ENCODE measurements at places on chromosomes 13 and 19.

GRCh38 chr13:27113436-27113835 is 58.2 kb downstream of the USP12 start:
- no peak for DNase-seq

GRCh38 chr19:33621811-33622504 is at the start of gene CHST8:
TSS of gene CHST8 (plus strand) at chr19:33621953. CDS start at chr19:33689262, 67,309 bp downstream.
- DNase-seq: peak; percentile 82

GRCh38 chr19:17549085-17549740 is 6.2 kb upstream of the COLGALT1 start:
- no peak for DNase-seq

GRCh38 chr19:18776736-18777135 is 14.4 kb downstream of the COMP start:
- no peak for DNase-seq

DNA sequence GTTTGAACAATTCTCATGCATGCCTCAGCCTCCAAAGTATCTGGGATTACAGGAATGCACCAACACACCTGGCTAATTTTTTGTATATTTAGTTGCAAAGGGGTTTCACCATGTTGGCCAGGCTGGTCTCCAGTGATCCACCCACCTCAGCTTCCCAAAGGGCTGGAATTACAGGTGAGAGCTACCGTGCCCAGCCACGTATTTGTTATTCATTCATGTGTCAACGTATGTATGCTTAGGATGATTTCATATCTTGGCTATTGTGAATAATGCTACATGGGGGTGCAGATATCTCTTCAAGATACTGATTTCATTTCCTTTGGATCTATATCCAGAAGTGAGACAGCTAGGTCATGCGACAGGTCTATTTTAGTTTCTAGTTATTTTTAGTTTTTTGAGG is 113.4 kb downstream of the TSHZ3 start:
- no peak for DNase-seq

DNA sequence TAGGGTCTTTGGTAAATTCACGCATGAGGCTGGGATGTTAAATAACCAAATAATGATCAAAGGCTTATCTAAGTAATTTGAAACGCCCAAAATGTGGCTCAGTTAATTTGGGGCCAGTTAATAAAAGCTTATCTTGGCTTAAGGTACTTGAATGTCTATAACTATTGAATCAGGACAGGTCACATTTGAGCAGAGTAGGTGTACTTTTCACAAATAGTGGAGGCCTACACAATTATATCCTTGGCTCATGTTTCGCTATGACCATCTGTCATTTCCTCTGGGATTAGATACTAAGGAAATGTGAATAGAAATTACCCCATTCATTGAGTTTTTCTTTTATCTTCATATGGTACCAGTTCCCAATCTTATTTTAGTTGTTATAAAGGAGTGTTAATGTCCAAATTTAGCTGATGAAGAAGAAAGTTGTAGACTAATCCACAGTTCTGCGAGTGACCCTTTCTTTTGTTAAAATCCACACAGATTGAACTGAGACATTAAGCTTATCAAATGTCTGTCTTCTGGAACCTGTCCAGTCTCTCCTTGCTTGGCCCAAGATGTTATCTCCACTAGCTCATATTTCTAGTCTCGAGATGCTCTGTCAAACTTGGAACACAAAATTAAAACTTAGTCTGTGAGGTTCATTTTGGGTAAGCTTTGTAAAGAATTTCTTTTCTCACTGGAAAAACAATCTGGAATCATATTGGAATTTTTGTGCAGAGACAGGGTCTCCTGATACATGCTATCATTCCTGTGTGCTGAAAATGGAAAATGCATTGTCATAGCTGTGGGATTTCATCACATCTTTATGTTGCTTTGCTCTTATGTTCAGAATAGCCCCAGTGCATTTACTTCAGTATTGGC is 31.0 kb downstream of the SLAIN1 start:
- no peak for DNase-seq

DNA sequence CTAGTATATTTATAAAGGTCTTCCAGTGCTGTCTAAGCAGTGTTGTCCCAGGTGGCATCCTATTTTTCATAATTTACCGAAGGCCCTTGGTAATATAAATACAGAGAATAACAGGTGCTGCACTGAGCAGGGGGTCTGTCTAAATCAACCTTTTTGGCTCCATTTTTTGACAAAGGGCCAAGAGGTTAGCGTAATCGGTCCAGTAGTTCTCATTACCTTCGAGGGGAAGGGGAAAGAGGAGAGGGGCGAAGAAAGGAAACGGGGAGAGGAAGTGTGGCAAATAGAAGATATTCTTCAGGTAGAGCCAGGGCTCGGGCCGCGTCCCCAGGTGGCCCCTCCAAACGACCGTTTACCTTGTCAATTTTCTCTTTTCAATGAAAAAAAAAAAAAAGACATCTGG is 749 bp upstream of the PAN3 start:
- no peak for DNase-seq

GRCh38 chr13:35499196-35499662 is 22.7 kb upstream of the MAB21L1 start:
- DNase-seq: peak; percentile 15

GRCh38 chr13:29859971-29860370 is 9.6 kb upstream of the UBL3 start:
- no peak for DNase-seq

DNA sequence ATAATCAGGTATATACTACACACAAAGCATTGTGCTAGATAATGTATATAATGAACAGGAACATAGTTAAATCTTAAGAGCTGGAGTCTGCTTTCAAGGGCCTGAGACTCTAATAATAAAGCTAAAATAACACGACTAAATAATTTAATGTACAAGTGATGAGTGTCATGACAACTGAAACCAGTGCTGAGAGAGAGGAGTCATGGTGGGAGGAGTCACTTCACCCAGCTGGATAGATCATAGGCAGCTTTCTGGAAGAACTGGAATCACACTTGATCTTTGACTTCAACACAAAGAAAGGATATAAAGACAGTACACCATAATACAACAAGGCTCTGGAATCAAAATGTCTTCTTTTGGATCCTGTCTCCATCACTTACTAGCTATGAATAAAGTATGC is 7.1 kb downstream of the RBM26 start:
- DNase-seq: no peak

DNA sequence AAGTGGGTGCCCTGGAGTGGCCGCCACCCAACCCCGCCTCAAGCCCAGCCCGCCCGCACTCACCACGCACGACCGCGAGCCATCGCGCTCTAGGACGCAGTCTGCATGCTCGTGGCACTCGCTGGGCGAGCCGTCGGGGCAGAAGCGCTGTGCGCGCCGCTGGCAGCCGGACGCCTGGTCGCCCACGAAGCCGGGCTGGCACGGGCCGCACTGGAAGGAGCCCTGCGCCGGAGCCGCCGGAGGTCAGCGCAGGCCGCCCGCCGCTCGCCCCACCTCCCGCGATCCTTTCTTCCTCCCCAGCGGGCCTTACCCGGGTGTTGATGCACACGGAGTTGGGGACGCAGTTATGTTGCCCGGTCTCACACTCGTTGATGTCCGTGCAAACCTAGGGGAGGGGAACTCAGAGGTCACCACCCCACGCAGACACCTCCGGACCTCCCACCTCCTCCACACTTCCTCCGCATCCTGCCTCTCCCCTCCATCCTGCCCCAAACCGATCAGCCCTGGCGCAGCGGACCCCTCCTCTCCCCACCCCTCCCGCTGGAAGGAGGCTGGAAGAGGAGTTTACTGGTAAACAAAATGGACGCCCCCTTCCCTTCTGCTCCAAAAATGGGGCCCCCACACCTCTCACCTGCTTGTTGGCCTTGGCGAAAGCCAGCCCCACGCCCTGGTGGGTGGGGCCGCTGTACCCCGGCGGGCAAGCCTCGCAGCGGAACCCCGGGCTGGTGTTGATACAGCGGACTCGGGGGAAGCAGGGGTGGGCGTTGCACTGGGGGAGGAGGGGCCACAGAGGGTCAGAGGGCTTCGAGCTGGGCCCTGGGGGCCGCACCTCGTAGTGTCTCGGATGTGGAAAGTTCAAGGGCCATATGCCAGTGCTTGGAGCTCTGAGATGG is 2.3 kb downstream of the COMP start:
- DNase-seq: no peak

DNA sequence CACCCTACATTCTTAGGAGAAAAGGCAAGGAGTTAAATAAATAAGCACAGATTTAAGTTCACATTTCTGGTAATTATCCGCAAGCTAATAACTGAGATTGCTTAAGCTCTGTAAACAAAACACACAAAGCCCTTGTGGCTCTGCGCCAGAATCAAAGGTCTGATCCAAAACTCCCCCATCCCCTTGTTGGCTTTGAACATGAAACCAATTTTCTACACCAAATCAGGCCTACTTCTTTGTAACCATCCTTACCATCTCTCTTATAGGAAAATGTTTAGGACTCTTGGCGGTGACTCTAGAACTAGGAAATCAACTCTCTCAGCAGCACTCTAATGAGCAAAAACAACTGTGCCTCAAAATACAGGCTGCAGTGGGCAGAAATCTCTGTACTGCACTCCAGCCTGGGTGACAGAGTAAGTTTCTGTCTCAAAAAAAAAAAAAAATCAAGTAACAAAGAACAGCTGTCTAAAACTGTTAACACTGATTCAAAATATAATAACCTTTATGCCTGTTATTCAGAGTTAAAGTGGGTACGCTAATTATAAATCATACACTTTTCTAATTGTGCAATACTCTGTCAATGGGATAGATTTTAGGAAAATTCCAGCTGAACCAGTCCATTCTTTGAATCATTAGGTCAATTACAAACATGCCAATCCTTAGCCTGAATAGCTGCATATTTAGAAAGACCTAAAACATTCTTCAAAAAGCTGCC is 25.8 kb downstream of the ABCC4 start:
- no peak for DNase-seq

- no peak for DNase-seq
These were observed 12.3 kb downstream of the SLC7A1 start for GRCh38 chr13:29583073-29583785.

- DNase-seq: no peak
These were observed 22.2 kb downstream of the RASA3 start for GRCh38 chr13:114110091-114110829.

GRCh38 chr13:37226971-37227370 is 121.5 kb upstream of the CSNK1A1L start:
- DNase-seq: no peak

- DNase-seq: no peak
These were observed 52.7 kb upstream of the TEX29 start for GRCh38 chr13:111267784-111268183.

GRCh38 chr19:6476155-6476895 is 5.3 kb downstream of the DENND1C start:
- peak; percentile 98 for DNase-seq

GRCh38 chr13:48890391-48890790 is 85.3 kb upstream of the FNDC3A start:
- DNase-seq: no peak

GRCh38 chr13:43272851-43273250 is 249.5 kb downstream of the DNAJC15 start:
- DNase-seq: no peak

GRCh38 chr19:45526143-45526542 is 18.9 kb downstream of the VASP start:
- DNase-seq: peak; percentile 81

DNA sequence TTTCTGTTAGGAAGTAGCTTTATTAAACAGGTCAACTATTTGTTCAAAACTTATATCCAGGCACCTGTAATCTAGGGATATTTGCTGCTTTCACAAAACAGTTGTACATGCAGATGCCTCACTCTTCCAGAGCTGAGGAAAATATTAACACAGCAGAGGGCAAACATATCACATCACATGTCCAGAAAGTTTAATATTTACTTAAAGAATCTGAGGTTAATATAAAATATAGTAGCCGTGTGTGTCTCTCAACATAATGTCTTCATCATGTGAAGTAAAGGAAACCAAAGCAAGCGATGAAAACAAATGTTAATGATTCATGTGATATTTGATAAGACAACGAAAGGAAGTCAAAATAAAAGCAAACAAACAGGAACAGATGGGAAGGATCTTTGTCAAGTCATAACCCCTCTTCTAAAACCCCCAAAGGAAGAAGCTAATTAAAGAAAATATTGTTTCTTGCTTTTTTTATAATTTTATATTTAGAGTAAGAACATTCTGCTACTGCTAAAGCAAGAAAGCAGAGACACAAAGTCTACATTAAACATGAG is 418.8 kb downstream of the DACH1 start:
- no peak for DNase-seq

DNA sequence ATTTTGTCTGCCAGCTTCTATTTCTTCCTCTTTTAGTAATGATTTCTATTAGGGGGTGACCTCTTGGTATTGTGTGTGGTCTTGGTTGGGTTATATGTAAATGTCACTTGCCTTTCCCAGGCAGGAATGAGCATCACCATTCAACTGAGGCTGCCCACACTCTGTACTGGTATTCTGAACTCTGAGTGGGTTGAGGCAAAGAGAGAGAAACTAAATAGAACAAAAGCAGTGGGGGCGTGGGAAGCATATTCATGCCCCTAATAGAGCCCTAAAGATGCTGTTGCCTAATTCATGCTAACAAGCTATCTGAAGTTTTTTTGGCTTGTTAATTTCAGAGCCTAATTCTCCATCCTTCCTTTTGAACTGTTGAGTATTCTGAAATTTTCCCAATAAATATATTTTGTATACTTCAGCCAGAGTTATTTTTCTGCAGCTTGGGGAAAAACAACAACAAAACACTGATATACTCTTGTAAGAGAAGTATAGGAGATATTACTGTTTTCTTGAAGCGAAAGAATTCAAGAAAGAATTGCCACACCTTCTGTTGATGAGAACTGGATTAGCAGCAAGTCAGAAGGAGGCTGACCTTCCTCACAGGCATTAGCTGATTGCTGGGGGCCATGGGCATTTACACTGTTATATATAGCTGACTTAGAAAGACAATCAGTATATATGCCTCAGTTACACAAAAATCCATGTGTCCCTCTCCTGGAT is 315.8 kb upstream of the KLF12 start:
- DNase-seq: no peak

- DNase-seq: no peak
These were observed 50.6 kb downstream of the MYO16 start for GRCh38 chr13:108680011-108680410.

DNA sequence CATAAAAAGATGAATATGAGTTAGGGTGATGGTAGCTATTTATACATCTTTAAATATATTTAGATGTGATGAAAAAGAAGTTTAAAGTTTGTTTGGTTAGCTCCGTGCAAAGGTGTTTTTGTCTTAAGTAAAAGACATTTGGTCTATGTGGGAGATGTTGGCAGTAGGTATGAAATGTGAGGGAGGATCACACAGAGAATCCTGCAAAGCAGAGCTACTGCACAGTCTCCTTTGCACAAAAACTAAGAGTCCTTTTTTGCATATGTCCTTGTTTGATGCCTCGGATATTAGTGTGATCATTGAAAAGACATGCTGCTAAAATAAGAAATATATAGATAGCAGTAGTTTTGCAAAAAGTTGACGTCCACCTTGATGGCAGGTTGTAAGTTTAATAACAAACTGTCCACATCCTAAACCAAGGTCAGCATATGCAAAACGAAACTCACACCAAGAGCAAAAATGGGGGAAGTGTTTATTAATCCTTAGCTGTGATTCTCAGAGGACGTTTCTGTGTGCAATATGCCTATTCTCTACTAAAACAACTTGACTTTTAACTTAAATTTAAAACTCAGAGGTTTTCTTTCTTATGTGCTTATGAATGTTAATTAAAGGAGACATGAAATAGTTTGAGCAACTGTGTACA is 870.1 kb downstream of the PCDH9 start:
- DNase-seq: no peak

All from HEK293T (cell line).